ENCODE measurements at places on chromosomes 13 and 19. TPM values are rescaled to one million over a fixed set of nuclear protein-coding genes. Genes with fewer than 3 reads are reported as not detected.

GRCh38 chr19:10680545-10681135 is 20.6 kb upstream of the QTRT1 start:
- no peak overlapping the region for H3K4me3 ChIP-seq
- no peaks in the 10 kb centered on the region for H3K4me1 ChIP-seq
- H3K27ac ChIP-seq: no peak overlapping the region
- no peaks in the 10 kb centered on the region for H3K27me3 ChIP-seq
- DNase-seq: no peak

GRCh38 chr13:57824121-57824520 is 192.6 kb downstream of the PCDH17 start:
- DNase-seq: no peak
- H3K4me1 ChIP-seq: no peaks in the 10 kb centered on the region
- no peaks in the 10 kb centered on the region for H3K36me3 ChIP-seq

GRCh38 chr13:89115307-89115706 is 1444.1 kb downstream of the SLITRK5 start:
- no peaks in the 10 kb centered on the region for H3K4me1 ChIP-seq
- H3K4me3 ChIP-seq: no peak overlapping the region
- H3K27ac ChIP-seq: no peak overlapping the region
- no peaks in the 10 kb centered on the region for H3K27me3 ChIP-seq

DNA sequence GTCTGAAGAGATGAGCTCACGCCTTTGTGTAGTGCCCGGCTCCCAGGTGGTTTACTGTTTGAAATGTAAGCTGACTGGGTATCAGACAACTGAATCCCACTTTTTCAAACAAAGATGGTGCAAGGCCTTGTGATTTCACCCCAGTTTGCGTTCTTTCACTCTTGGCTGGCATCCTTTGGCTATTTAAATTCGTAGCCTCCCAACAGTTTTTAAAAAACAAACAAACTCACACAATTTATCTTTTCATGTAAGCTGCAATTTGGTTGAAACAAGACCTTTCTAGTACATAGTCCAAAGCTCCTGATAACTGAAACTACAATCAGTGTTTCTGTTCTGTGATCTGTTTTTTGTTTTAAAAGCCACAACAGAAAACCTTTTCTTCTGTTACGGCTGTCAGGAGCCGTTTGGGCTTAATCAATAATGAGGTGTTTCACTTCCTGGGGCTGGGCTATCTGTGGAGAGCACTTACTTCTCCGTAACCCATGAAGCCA is 65.1 kb upstream of the NPAS1 start:
- H3K4me1 ChIP-seq: peaks cover 48% of the 10 kb centered on the region
- H3K27me3 ChIP-seq: no peaks in the 10 kb centered on the region
- H3K4me3 ChIP-seq: peak overlapping the region; percentile 74
- peak overlapping the region; percentile 89 for H3K27ac ChIP-seq

DNA sequence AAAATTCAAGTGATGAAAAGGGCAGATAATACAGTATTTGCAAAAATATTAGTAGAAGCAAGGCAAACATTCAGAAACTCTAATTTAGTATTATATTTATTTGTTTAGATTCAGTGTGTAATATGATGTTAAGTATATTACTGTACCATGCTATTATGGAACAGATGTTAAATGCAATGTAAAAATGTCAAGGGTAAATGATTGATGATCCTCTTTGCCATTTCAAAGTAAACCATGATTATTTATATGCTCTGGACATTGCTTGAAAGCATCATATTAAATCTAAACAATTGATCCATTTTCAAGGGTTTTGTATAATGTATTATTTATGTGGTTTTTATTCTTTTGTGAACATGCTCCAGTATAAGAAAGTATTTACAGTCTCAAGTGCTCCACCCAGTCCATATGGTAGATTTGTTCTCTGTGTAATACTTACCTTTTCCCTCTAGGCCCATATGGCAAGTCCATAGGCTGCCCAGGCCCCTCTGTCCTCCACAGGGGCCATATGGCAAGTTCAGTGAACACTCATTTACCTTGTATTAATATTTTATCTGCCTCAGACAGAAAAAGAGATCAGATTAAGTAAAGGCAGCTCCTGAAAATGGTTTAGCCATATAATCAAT is 353.5 kb downstream of the DACH1 start:
- H3K27ac ChIP-seq: no peak overlapping the region
- H3K36me3 ChIP-seq: no peaks in the 10 kb centered on the region
- no peak overlapping the region for H3K4me3 ChIP-seq
- H3K4me1 ChIP-seq: no peaks in the 10 kb centered on the region
- no peak for DNase-seq
- no peaks in the 10 kb centered on the region for H3K27me3 ChIP-seq

DNA sequence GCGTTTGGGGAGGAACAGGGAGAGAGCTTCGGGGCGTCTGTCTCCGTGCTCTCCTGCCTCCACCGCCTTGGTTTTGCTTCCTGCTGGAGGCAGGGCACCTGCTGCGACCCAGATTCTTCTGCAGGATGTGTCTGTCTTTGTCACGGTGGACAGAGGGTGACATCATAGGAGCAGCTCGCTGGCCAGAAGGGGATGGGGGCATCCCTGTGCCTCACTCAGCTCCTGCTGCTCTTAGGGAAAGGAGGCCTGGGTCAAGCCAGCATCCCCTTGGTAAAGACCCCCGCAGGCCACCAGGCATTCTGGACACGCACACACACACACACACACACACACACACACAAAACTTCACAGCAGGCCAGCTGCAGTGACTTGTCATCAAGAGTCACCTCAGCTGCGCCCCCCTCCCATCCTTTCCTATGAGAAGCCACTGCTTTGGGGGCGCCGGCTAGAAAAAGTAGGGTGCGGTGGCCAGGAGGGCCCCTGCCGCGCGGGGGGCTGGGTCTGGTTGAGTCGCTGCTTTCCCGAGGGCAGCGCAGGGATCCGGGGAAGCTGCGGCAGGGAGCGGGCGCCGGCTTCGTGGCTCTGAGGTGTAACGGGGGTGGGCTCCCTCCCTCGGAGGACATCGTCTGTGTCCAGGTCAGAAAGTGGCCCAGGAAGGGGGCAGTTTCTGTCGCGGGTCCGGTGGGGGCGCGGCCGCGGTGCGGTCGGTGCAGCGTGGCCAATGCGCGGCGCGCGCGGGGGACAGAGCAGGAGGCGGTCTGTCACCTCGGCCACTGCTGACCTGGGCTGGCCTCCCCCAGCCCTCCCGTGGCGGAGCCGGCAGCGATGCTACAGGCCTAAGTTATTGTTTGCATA is 15.8 kb upstream of the NPAS1 start:
- peaks cover 7% of the 10 kb centered on the region for H3K36me3 ChIP-seq
- H3K27me3 ChIP-seq: peaks cover 4% of the 10 kb centered on the region
- H3K4me3 ChIP-seq: no peak overlapping the region
- no peaks in the 10 kb centered on the region for H3K4me1 ChIP-seq
- H3K27ac ChIP-seq: no peak overlapping the region
- no peak for DNase-seq

DNA sequence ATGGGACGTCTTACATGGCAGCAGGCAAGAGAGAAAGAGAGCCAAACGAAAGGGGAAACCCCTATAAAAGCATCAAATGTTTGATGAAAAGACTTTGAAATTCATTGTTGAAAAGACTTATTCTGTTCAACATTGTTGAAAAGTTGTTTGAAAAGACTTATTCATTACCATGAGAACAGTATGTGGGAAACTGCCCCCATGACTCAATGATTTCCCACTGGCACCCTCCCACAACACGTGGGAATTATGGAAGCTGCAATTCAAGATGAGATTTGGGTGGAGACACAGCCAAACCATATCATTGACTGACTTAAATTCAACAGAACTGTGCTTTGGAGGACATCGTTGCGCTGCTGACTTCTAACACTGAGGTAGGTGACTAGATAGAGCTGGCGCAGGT is 48.0 kb upstream of the RCBTB2 start:
- H3K36me3 ChIP-seq: no peaks in the 10 kb centered on the region
- no peak overlapping the region for H3K4me3 ChIP-seq
- H3K27me3 ChIP-seq: peaks cover 62% of the 10 kb centered on the region
- no peak overlapping the region for H3K27ac ChIP-seq
- no peak for DNase-seq

Gene C19orf38
- total RNA-seq: 2.0 TPM

GRCh38 chr13:114032126-114032799 is 58.4 kb upstream of the C13orf46 start:
- DNase-seq: no peak
- no peak overlapping the region for H3K27ac ChIP-seq
- no peak overlapping the region for H3K4me3 ChIP-seq

- peaks cover 27% of the 10 kb centered on the region for H3K27me3 ChIP-seq
- H3K4me3 ChIP-seq: peak overlapping the region; percentile 74
- peak; percentile 87 for DNase-seq
- H3K36me3 ChIP-seq: peaks cover 5% of the 10 kb centered on the region
- peaks cover 29% of the 10 kb centered on the region for H3K4me1 ChIP-seq
- H3K27ac ChIP-seq: peak overlapping the region; percentile 45
Observed at GRCh38 chr19:45645631-45646344, 6.6 kb upstream of the EML2 start.

DNA sequence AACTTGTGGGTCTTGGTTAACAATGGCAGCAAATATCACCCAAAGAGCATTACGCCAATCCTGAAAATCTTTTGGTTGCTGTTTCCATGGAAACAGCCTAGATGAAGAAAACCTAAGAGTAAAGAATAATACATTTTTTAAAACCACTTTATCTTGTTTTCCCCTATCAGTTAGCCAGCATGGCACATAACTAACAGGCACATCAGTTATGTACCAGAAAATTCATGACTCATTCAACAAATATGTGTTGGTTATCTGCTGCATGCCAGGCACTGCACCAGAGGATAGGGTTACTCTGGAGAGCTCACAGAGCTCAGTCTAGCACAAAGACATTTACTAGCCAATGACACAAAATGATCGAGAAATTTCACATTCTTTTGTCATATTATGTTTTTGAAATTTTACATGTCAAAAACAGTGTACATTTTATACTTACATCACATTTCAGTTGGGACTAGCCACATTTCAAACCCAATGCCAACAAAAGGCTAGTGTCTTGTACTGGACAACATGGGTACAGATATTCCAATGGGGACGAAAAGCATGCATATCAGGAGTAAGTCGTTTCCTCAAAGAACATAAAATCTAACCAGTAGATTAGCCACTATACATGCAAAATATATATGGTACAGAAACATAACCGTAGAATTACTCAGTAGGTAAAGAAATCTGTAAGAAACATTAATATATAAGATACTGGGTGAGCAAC is 20.3 kb downstream of the LNX2 start:
- H3K36me3 ChIP-seq: no peaks in the 10 kb centered on the region
- peaks cover 10% of the 10 kb centered on the region for H3K4me1 ChIP-seq
- no peak for DNase-seq
- H3K27ac ChIP-seq: no peak overlapping the region
- H3K27me3 ChIP-seq: no peaks in the 10 kb centered on the region

- H3K4me1 ChIP-seq: peaks cover 46% of the 10 kb centered on the region
- H3K4me3 ChIP-seq: no peak overlapping the region
- peak overlapping the region; percentile 13 for H3K27ac ChIP-seq
Observed at GRCh38 chr13:111166882-111167675, 52.0 kb downstream of the ARHGEF7 start.

- no peak overlapping the region for H3K4me3 ChIP-seq
- no peak for DNase-seq
- H3K27ac ChIP-seq: no peak overlapping the region
- peaks cover 16% of the 10 kb centered on the region for H3K4me1 ChIP-seq
- peaks cover 16% of the 10 kb centered on the region for H3K36me3 ChIP-seq
Observed at GRCh38 chr13:46041419-46041839, 11.1 kb downstream of the ZC3H13 start.

DNA sequence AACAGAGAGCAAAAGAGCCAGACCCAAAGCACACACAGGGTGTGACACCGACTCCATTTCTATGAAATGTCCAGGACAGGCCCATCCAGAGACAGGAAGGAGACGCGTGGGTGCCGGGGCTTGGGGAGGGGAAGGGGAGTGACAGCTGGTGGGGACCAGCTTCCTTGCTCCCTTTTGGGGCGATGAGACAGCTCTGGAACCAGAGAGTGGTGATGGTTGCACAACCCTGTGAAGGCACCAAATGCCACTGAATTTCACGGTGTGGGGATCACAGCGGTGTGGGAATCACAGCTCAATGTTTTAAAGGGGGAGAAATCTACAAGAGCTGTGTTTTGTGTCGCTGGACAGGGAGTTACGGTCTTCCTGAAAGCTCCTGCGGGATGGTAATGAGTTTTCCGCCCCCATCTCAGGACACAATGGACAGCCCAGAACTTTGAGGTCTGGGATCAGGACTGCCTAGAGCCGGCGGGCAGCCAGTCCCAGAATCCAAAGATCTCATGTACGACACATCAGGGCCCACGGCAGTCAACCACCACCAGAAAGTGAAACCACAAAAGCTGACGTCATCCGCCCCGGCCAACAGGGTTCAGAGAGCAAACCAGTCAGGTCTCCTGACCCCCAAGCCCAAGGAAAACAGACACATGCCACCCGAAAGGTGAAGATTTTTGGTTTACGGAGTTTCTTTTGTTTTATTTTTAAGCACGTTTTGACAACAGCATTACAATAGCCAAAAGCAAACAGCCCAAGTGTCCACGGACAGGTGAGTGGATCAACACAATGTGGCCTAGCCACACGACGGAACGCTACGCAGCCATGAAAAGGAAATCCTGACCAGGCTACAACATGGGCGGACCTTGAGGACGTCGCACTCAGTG is 7.3 kb downstream of the SGTA start:
- H3K4me3 ChIP-seq: peak overlapping the region; percentile 78
- peak; percentile 78 for DNase-seq
- H3K27ac ChIP-seq: peak overlapping the region; percentile 92
- peaks cover 27% of the 10 kb centered on the region for H3K4me1 ChIP-seq

DNA sequence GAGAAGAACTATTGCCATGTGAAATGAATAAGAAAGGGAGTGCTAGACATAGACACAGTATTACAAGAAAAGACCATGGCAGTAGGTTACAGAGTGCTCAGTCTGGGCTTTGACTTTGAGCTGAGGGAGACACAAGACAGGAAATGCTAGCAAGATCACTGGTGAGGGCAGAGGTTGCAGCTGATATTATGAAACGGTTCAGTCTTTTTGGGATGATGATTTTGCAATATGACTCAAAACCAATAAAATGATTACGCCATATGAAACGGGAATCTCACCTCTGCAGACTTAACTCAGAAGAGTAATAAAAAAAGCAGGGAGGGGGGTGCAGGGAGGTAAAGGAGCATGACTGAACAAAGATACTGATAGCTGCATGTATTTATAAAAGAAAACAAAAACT is 123.1 kb downstream of the RBM26 start:
- no peak overlapping the region for H3K4me3 ChIP-seq
- no peaks in the 10 kb centered on the region for H3K4me1 ChIP-seq
- no peaks in the 10 kb centered on the region for H3K36me3 ChIP-seq
- DNase-seq: no peak
- H3K27me3 ChIP-seq: no peaks in the 10 kb centered on the region

Gene CCDC8
- total RNA-seq: 0.08 TPM

DNA sequence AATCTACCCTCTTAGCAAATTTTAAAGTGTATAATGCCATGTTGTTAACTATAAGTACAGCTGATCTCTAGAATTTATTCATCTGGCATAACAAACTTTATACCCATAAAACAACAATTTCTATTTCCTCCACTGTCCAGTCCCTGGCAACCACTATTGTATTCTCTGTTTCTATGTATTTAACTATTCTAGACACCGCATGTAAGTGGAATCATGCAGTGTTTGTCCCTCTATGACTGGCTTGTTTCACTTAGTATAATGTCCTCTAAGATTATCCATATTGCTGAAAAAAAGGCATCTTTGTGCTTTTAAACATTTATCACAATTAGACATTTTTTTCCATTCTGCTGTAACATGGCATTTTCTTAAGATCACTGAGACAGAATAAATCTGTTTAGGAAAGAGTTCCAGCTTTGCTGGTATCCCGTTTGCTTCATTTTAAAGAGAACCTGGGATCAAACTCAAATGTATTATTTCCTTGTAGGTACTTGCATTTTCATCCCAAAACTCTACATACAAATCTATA is 1191.0 kb downstream of the SLITRK5 start:
- H3K36me3 ChIP-seq: no peaks in the 10 kb centered on the region
- no peak overlapping the region for H3K27ac ChIP-seq
- no peak for DNase-seq
- H3K4me3 ChIP-seq: no peak overlapping the region
- H3K27me3 ChIP-seq: no peaks in the 10 kb centered on the region

Measured in activated naive CD8-positive, alpha-beta T cell treated with anti-CD3 and anti-CD28 coated beads for 36 hours (primary cell).